ENCODE measurements at places on chromosomes 12 and 14.
A peak's percentile ranks its signal among the peaks of the same experiment; 100 is the strongest.

- DNase-seq = no peak
These were observed 8.0 kb upstream of the NT5DC3 start for GRCh38 chr12:103848917-103849491.

GRCh38 chr14:77657280-77657679, 40.8 kb upstream of the SPTLC2 start:
- no peak for DNase-seq

DNA sequence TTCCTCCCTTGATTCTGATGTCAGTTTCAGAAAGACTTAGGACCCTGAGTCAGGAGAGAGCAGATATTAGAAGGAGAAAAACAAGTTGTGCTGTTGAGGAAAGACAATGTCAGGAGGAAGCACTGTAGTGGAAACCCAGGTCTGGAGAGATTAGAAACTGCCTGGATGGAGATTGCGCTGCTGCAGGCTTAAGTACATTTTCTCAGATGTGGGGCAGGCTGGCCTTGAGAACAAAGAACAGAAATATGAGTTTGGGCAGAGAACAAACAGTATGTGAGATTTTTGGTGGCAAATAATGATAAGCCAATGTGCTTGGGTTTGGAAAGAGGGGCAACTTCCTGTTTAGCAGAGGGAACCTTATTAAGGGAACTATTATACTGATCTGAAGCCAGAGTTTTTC, 74.3 kb upstream of the PRMT8 start:
- no peak for DNase-seq

GRCh38 chr12:18549598-18549997, 188.2 kb downstream of the PLCZ1 start:
- no peak for DNase-seq

DNA sequence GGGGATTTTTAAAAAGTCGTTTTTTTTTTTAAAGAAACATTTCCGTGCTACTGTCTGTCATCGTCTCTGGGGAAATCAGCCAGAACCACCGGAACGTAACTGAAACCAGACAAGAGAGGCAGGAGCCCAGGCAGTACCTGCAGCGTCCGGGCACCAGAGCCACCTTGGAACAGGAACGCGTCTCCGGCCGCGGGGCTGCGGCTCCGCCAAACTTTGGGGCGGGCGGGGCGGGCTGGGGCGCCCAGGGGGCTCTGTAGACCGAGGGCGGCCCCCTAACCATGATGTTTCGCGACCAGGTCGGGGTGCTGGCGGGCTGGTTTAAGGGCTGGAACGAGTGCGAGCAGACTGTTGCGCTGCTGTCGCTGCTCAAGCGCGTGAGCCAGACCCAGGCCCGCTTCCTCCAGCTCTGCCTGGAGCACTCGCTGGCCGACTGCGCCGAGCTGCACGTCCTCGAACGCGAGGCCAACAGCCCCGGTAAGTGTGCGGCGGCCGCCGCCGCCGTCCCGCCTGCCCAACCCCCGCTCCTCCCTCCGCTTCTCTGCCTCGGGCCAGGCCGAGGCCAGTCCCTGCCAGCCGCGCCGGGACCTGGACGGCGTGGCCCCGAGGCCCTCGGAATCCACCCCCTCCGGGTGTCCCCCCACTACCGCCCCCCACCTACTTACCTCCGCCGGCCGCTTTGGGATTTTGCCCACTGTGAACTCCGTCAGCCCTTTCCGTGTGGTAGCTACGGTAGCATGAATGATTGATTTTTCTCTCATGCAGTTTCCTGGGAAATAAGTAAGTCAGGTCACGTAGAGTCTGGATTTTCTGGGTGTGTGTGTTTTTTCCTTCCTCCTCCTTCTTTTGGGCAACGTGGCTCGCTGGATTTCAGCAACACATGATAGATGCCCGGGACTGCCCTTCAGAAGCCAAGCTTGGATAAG, 972 bp downstream of the SAMD4A start:
- DNase-seq = peak; percentile 38

DNA sequence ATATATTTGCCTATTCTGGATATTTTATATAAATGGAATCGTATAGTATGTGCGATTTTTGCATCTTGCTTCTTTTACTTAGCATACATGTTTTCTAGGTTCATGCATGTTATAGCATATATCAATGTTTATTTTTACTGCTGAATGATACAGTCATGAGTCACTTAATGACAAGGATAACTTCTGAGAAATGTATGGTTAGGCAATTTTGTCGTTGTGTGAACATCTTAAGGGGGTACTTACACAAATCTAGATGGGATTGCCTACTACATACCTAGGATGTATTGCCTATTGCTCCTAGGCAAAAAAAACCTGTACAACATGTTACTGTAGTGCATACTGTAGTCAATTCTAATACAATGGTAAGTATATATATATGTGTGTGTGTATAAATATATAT, 8.8 kb downstream of the USP15 start:
- DNase-seq = no peak

DNA sequence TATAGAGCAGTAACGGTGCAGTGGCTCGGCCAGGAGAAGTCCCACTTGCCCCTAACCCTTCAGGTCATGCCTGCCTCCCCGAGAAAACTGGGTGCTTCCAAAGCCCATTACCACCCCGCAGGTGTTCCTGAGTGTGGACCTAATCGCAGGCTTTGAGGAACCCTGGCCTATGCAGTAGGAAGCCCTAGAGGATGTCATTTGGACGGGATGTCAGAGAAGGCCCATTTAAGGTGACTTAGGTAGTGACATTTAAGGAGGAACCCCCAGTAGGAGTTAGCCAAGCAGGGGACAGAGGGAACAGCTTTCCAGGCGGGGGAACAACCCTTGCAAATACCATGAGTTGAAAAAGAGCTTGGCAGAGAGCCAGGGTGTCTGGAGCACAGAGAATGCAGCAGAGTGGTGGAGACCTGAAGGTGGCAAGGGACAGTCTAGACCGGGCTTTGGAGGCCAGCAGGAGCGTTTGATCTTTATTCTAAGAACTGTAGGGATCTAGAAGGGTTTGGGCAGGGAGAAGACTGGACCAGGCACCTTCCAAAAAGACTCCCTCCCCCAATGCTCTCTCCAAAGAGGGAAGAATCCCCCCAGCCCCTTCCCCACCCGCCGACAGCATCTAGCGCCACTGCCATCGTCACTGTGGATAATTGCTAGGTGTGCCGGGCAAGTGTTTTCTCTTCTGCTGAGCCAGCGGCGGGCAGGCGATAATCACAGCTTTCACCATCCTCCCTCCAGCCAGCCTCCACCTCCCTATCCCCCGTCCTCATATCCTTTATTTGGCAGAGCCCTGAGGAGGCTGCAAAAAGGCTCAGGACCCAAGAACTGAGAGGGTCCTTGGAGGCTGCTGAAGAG, 33.3 kb upstream of the BEGAIN start:
- DNase-seq = no peak

DNA sequence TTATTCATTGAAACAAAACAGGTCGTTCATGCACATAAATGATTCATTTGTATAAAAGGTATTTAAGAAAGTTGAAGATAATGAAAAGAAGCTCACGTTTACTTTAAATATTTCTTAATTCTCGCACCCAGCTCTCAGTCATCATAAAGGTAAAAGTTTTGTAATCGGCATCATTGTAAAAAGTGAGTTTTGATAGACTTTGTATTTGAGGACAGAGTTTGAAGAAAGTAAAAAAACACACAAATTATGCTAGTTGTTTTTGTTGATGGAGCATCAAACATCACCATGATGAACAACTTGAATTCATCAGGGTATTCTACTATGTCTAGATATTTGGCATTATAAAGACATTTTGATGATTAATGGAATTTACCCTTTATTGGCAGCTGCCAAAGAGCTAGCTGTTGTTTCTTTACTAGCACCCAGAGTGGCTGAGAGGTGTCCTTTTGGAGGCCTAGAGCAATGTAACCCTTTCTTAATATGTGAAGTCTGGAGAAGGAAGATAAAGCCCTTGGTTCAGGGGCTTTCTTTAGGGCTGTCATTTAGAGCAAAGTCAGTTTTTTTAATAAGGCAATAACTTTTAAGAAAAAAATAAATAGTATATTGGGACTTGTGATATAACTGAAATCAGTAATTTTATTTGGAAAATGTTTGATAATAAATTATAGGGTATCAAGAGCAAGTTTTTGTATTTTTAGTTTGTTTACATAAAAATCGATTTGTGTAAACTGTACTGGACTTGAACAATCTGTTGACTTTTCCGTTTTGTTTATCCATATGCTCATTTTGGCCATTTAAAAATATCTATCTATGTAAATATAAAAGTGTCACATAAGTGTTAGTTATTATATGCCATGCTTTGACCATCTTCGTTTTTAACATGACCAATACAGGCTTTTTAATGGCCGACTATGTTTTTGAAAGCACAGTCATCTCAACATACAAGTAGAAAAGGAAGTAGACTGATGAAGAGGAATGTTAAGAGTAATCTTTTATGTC, 7.4 kb downstream of the GLRX5 start:
- no peak for DNase-seq

DNA sequence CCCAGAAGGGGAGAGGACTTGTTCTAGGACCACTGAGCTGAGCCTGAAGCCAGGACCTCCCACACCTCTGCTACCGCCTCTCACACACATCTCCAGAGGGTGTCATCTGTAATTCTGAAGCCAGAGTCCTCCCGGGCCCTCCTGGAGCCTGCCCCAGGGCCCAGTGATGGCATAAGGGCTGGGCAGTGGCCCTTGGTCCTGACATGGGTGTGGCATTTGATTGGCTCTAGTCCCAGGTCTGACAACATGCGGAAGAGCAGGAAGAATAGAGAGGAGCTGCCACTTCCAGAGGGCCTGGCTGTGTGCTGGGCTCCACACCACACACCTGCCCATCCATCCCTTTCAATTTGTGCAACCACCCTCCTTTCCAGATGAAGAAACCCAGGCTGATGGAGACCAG, 144.3 kb upstream of the GSC start:
- DNase-seq = no peak

DNA sequence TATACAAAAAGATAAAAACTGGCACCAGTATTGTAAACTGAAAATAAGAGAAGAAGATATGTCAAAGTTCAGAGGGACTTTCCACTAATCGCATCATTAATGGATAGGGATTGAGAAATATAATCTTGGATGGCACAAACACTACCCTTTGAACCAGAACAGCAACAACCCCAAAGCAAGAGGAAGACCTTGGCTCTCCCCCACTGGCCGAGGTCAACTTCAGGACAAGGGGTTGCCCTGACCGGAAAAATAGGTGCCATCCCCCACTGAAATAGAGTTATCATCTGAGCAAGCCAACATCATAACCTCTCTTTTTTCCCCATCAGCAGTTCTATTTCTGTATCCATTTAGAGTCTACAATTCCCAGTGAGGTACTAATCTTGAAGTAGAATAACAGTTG, 72.4 kb upstream of the PCED1B start:
- no peak for DNase-seq

DNA sequence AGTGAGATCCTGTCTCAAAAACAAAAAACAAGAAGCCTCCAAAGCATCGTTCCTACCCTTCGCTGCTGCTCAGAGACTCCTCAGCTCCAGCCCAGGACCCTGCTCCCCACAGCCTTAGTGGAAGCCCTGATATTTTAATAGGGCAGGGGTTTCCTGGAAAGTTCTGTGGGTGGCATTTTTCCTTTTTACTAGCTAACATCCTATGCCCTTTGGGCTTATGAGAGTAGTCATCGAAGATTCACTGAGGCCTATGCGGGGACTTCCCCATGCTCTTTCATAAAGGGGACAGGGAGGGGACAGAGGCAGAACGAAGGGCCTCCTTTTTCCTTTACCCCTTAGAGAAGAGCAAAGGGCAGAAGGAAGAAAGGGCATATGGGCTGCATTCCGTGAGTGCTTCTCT, 8.3 kb downstream of the LAG3 start:
- DNase-seq = no peak

DNA sequence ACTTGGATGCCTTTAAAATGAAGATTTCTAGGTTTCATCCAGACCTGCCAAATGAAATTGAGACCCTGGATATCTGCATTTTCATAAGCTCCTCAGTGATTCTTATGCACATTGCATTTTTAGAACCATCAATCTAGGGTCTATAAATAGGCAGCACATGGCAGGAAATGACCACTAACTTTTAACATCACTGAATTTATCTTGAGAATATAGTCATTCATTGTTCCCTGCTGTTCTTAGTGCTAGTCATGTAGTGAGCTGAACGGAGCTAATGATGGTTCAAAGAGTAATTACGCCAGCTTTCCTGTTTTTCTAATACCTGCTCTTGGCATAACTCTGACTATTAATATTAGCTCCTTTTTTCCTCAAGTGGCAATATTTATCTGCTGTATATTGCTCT, 91.6 kb downstream of the TPH2 start:
- DNase-seq = no peak

- DNase-seq = peak; percentile 22
These were observed 177.5 kb downstream of the DACT1 start for GRCh38 chr14:58815161-58815701.

DNA sequence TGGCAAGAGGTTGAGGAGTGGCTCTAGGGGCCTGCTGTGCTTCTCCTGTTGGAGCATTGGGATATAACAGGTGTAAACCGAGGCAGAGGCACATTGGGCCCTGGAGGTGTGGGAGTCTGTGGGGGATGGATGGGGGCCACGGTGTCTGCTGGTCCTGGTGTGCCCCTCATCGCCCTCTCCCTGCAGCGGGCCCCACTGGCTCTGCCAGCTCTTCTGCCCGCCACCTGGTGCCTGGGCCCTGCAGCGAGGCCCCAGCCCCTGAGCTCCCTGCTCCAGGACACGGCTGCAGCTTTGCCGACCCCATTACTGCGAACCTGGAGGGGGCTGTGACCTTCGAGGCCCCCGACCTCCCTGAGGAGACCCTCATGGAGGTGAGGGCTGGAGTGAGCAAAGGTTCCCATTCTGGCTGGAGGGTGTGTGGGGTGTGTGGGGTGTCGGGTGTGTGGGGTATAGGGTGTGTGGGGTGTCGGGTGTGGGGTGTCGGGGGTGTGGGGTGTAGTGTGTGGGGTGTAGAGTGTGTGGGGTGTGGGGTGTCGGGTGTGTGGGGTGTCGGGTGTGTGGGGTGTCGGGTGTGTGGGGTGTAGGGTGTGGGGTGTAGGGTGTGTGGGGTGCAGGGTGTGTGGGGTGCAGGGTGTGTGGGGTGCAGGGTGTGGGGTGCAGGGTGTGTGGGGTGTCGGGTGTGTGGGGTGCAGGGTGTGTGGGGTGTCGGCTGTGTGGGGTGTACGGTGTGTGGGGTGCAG, 10.6 kb upstream of the PUS1 start:
- DNase-seq = no peak

DNA sequence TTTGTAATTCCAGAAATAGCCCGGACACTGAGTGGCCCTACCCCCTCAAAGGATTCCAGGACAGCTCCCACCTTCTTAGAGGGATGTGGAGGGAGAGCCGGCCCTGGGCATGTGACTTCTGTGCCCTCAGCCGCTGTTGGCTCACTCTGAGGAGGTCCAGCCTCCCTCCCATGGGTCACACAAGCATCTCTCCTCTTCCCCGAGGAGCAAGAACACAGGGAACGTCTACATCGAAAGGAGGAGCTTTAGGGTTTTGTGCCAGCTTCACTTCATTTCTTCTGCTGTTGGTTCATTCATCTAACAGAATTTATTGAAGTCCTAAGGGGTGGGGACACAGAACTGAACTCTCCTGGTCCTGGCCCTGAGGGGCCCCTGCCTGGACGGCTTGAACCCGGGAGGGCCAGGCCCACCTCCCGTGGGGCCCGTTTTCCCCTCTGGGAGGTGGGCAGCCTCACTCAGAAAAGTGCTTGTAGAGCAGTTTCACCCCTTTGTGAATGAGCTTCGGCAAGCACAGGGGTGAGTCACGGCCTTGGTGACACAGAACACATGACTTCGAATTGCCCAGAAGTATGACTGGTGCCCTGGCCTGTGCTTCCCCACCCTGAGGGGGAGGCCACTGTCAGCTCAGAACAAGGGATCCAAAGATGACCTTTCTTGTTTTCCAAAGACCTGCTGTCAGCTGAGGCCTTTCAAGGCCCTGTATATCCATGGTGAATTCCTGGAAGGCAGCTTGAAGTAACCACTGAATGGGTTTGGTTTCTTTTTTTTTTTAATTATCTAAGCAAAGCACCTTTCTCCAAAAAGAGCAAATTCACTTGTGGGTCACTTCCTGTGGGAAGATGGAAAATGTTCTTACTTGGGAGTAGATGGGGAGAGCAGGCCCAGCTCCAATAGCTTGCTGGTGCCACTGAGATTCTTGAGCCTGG, 39.2 kb downstream of the NFKBIA start:
- no peak for DNase-seq

Measured in NCI-H524 (cell line).